T-helper 2 cell treated with Interferon-gamma antibody and Interleukin-4, amounts not matched to agents 5 μg/mL and 100 μg/mL, for 36 hours (primary cell): ENCODE measurements at places on chromosomes 1 and 21.

- no peak for DNase-seq
Measured at GRCh38 chr1:201542309-201543035, 3.5 kb downstream of the NAV1 start.

- DNase-seq: no peak
Measured at GRCh38 chr1:115166531-115167091, 77.3 kb upstream of the TSPAN2 start.

- no peak for DNase-seq
Measured at GRCh38 chr1:220894025-220894923, 15.0 kb downstream of the HLX start.

DNA sequence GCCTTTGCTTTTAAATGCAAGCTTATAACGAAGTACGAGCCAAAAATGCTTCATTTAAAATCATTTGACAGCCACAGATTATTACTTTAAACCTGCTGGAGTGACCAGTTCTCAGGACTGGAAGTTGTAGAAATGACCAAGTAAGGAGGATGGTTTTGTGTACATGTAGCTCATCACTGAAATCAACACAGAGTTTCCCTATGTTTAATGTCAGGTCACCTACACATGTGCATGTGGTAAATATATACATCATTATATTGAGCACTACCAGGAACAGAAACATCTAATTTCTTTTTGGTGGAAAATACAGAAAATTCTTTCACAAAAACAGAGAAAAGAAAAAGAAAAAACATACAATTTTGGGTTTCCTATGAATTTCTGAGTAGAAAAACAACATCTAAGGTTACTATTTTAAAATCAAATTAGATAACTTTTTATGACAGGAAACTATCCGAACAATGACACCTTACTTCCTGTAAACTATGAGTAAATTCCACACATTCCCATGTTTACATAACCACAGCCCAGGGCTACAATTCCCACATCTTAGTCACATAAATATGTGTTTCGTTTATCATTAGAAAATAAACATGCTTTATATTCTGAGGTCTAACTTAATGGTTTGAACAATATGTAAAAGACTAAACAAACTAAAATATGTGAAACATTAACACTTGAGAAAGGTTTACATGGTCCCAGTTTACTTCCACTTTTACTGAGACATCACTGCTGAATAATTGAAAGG is 73.6 kb downstream of the ZNF281 start:
- no peak for DNase-seq

DNA sequence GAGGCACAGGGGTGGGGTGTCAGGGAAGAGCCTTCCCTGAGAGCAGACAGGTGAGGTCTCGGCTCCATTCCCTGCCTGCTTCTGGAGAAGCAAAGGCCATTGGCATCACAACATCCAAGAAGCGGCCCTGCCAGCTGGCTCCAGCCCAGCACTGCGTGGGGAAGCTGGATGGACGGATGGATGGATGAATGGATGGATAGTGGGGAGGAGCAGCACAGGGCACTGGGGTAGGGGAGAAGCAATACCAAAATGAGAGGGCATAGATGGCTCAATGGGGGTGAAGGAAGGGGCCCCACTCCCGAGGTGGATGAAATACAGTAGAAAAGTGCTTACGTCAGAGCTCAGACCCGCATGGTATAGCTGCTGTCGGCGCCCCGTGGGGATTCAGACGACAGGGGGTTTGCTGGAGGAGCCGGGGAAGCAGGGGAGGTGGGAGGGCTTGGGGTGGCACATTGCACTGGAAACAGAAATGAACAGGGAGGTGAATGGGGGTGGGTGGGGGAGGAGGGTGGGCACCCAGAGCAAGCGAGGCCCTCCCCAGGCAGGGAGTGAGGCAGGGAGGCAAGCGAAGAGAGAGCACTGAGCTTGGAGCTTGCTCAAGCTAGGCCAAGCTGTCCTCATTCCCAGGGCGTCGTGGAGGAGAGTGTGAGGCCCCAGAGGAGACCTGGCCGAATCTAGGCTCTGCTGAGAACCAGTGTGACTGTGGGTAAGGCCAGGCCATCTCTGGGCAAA is 9.5 kb upstream of the GOLT1A start:
- no peak for DNase-seq

GRCh38 chr1:16067933-16068332 is 5.5 kb downstream of the FAM131C start:
- DNase-seq: no peak

- DNase-seq: no peak
Measured at GRCh38 chr1:21492356-21492625, 16.9 kb upstream of the ALPL start.

GRCh38 chr1:198387587-198387986 is 152.9 kb downstream of the ATP6V1G3 start:
- no peak for DNase-seq

DNA sequence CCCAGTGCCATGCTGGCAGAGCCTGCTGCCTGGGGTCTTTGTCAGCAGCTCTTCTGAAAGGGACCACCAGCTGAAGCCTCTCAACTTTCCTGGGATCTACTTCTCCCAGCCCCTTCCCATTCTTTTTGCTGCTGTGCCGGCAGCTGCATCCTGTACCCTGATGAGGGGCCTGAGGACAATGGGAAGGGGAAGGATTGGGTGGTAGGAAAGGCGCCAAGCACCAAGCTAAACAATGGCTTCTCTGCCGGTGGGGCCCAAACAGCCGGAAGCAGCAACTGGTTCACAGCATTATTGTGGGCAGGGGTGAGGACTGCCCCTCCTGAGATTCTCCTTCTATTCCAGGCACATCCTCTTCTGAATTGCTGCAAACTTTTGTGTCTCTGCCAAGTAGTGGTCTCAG is 5.0 kb upstream of the EFCAB14 start:
- no peak for DNase-seq

GRCh38 chr1:26302733-26303405 is 3.6 kb downstream of the UBXN11 start:
- DNase-seq: no peak

DNA sequence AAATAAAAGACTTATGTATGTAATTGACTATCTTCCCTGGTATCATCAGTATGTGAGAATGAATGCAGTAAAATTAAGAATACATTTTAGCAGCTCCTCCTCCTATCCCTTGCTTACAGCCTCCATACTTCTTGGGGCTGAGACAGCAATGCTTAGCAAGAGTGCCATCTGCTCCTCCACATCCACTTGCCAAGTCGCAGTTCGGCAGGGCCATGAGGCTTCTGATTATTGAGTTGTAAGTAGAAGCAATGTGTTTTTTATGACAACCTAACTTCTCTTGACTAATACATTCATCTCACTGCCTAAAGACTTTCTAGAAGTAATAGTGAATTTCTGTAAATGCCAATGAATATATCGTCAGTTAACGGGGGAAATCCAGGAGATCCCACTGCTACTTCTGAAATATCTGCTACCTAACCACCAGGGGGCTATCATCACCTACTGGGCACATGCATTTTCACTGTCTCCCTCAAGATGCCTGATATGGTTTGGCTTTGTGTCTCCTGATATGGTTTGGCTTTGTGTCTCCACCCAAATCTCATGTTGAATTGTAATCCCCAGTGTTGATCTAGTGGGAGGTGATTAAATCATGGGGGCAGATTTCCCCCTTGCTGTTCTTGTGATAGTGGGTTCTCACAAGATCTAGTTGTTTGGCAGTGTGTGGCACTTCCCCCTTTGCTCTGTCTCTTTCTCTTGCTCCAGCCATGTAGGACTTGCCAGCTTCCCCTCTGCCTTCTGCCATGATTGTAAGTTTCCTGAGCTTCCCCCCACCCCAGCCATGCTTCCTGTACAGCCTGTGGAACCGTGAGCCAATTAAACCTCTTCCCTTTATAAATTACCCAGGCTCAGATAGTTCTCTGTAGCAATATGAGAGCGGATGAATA is 59.6 kb downstream of the EXTL2 start:
- DNase-seq: no peak

GRCh38 chr1:204241050-204241449 is 27.3 kb upstream of the GOLT1A start:
- DNase-seq: no peak

- DNase-seq: no peak
Measured at GRCh38 chr1:62810420-62811274, 26.7 kb downstream of the ATG4C start.

GRCh38 chr1:44995467-44996238 is 9.3 kb upstream of the EIF2B3 start:
- no peak for DNase-seq

- DNase-seq: no peak
Measured at GRCh38 chr1:54577612-54578011, 29.6 kb downstream of the ACOT11 start.

- DNase-seq: no peak
Measured at GRCh38 chr1:3164671-3165070, 95.7 kb downstream of the PRDM16 start.

GRCh38 chr1:2259668-2260402 is 31.7 kb downstream of the SKI start:
- no peak for DNase-seq
